ENCODE measurements at places on chromosomes 16 and 17.

- no peak for DNase-seq
Observed at GRCh38 chr16:88588754-88589153, 18.6 kb downstream of the ZC3H18 start.

DNA sequence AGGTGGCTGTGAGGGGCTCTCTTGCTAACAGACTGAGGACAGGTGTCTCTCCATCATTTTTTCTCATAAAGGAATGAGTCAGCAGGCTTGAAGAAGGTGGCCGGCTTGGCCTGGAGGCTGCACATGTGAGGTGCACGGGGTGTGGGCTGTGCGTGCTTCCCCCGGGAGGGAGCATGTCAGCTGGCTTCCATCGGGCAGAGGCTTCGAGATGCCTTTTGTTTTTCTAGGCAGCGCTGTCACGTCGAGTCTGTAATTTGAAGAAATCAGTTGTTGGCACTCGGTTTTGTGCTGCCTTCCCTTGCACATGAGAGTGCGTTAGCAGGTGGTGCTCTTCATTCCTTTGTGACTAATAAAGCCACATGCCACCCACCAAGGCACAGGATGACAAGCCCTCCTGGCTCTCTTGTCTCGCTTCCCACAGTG is 89.7 kb downstream of the NPIPB11 start:
- DNase-seq = peak; percentile 39

DNA sequence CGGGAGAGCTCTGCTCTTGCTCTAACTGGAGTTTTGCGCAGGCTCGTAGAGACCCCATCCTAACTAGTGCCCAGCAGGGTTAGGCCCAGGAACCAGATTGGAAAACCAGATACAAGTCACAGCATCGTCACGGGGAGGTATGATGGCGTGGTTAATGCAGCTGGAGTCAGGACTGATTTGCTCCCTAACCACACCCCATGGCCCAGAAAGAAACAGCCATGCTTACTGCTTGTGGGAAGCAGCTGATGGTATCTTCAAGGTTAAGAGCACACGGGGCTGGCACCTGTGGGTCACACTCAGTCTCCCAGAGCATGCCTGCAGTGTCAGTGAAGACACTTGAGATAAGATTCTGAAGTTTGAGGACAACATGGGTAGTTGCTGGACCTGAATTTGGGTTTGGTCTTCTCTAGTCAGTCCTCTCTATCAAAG is 60.2 kb downstream of the WIPI1 start:
- DNase-seq = no peak

DNA sequence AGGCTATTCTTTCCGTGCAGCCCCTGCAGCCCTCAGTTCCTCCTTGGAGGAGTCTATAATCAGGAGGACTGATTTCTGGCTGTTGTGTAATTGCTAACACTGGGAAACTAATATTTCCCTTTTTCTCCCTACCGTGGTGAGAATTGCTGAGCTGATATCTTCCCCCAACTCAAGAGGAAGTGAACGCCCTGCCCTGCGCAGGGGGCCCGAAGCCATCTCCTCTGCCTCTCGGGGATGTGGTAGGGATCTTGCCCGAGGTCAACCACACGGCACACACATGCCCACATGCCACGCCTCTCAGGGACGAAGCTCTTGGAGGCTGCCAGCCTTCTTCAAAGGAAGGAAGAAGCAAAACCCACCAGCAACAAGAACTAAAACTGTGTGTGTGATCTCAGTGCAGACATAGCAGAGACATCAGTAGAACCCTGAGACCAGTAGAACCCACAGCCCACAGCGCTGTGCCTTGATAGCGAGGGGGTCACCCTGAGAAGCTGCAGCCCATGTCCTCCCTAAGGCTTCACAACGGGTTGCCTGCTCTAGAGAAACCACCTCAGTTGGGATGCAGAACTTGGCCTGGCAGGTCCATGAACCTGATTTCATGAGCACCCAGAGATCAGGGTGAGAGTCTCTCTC is 8.9 kb upstream of the ULK2 start:
- no peak for DNase-seq

DNA sequence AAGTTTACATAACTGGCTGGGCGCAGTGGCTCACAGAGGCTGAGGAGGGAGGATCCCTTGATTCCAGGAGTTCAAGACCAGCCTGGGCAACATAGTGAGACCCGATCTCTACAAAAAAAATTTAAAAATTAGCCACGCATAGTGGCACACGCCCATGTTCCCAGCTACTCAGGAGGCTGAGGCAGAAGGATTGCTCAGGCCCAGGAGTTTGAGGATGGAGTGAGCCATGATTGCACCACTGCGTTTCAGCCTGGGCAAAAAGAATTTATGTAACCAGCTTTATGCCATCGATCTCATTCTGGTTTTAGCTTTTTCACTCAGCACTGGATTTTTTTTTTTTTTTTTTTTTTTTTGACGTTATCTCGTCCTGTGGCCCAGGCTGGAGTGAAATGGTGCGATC is 9.1 kb upstream of the CD300E start:
- DNase-seq = no peak

GRCh38 chr16:48011878-48012658 is 143.7 kb downstream of the ABCC12 start:
- DNase-seq = no peak

DNA sequence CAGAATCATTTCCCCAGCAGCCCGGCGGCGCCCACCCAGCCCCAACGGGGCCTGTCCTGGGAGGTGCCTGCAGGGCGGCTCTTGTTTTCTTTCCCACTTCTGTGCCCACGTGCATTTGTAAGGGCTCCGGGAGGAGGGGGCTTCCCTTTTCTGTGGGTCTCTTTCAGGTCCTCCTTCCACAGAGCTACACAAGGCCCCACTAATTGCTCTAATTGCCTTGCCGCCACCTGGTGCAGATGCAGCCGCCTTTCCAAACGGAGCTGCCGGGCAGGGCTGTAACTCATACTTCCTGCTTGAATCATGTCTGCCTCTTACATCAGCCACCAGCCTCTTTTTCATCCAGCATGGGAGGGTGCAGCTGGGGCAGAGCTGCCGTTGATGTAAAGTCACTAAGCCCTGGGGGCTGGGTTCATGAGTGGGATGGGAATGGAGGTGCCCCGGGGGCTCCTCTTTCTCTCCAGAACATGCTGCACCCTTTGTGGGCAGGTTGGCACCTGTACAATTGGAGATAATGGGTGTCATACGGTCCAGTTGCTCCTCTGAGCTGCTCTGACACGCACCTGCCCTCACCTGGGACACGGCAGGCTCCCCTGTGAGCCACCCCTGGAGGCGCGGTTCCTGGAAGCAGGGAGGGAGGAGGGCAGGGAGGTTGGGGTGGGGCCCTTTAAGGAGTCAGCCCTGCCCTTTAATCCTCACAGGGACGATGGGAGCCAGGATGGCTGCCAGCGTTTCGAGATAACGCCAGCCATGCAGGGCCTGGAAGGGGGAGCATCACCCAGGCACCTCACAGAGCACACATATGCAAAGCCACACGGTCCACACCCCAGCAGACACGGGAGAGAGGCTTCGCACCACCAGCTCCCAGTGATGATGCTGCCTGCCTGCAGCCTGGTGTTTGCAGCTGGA is 41.1 kb upstream of the KLHDC4 start:
- DNase-seq = peak; percentile 94

DNA sequence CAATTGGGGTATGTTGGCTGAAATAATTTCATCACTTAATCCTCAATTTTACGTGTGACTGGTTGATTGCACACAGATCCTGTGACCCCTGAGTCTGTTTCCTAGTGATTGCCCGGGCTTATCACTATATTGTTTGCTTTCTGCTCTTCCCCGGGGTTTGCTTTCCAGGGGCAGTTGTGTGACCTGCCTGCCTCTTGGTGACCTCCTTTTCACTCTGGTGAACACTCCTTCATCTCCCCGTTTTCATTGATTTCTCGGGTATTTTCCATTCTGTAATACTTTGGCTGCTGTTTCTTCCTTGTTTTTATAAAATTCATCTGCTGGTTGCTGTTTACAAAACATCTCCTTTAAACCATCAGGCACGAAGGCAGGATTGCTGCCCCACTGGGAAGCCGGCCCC is 36.0 kb downstream of the NTN1 start:
- DNase-seq = no peak

GRCh38 chr16:87447323-87447722 is 45.5 kb downstream of the ZCCHC14 start:
- DNase-seq = no peak

DNA sequence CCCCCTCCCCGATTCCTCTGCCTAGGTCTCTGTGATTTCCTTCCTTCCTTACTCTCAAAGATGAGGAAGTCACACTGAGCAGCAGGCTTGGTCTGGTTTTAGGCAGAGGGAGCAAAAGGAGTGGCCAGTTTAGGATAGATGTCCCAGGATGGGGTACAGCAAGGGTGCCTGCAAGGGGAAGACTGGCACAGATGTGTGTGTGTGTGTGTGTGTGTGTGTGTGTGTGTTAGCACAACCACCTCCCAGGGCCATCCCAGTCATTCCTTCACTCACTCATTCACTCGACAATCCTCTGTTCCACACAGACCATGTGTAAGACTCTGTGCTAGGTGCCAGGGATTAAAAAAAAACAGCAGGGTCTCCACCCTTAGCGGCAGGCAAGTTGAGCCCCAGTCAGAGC is 35.9 kb downstream of the TMEM132E start:
- peak; percentile 70 for DNase-seq

GRCh38 chr16:4385789-4386450 is 14.3 kb downstream of the VASN start:
- DNase-seq = no peak

- DNase-seq = peak; percentile 70
Observed at GRCh38 chr17:37527249-37527851, 37.7 kb downstream of the DUSP14 start.

DNA sequence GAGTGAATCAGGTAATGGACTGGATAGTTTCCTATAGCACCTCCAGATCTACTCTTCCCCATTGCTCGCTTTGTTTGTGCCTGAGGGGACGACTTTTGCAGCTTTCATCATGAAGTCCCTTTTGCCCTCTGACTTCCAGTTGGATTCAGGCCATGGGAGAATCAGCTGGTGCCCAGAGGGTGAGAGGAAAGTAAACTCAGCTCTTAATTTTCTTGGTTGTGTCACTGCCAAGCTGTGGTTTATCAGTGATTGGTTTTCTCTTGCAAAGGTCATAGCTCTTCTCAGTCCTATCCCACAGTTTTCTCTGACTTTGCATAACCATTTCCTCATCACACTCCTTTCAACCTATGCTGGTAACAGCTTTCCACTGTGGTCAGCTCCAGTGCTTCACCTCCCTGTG is 200.1 kb downstream of the KCNJ2 start:
- no peak for DNase-seq

- DNase-seq = no peak
Observed at GRCh38 chr16:17747081-17747756, 276.5 kb upstream of the XYLT1 start.

- no peak for DNase-seq
Observed at GRCh38 chr17:55661256-55661758, 61.4 kb downstream of the TMEM100 start.

- no peak for DNase-seq
Observed at GRCh38 chr17:42521666-42522262, 14.3 kb upstream of the NAGLU start.

GRCh38 chr16:85512808-85513115 is 100.4 kb upstream of the GSE1 start:
- no peak for DNase-seq

DNA sequence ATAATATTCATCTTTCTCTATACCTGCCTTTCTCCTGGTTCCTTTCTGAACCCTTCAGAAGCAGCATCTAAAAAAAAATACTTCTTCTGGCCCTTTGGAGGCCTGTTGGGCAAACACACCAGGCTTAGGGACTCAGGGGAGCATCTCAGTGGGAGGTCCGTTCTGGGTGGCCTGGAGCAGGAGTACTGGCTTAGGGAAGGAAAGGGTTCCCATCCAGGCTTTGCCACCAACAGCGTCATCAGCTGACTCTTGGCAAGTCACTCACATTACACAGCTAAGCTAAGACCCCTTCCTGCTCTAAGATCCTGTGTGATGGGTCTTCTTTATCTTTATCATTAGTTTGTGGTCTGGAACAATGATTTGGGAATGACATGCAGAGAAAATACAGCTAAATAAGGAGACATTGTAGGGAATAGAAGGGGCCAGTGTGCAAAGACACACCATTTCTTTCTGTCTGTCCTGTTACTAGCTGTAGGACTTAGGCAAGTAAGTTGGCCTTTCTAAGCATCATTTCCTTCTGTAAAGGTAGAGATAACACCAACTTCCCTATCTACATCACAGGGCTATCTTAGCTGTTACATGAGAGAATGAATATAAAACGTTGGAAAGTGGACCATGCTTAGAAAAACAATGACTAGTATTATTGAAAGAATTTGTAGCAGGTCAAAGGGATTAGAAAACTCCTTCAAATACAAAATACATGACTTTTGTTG is 9.9 kb downstream of the PCTP start:
- no peak for DNase-seq

GRCh38 chr17:17073030-17073564 is 30.8 kb downstream of the MPRIP start:
- DNase-seq = no peak

DNA sequence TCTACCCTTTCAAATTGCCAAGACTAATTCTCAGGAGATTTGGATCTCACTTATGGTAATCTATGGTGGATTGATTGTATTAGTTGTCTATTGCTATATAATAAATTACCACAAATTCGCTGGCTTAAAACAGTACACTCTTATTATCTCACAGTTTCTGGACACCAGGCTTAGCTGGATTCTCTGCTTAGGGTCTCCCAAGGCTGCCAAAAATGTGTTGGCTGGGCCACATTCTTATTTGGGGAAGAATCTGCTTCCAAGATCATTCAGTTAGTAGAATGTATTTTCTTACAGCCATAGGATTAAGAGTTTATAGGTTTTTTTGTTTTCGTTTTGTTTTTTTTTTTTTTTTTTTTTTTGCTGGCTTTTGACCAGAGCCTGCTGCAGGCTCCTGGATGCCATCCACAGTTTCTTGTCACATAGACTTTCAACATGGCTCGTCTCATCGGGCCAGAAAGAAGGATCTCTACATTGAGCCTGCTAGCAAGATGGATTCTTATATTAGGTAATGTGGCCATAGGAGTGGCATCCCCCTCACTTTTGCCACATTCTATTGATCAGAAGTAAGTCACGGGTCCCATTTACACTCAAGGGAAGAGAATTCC is 415.3 kb downstream of the KIF2B start:
- DNase-seq = no peak

GRCh38 chr17:29363716-29364115 is 26.4 kb upstream of the TAOK1 start:
- DNase-seq = no peak

GRCh38 chr16:83100679-83101078 is 473.9 kb downstream of the CDH13 start:
- DNase-seq = no peak

- no peak for DNase-seq
Observed at GRCh38 chr17:69555056-69555455, 140.6 kb downstream of the MAP2K6 start.

DNA sequence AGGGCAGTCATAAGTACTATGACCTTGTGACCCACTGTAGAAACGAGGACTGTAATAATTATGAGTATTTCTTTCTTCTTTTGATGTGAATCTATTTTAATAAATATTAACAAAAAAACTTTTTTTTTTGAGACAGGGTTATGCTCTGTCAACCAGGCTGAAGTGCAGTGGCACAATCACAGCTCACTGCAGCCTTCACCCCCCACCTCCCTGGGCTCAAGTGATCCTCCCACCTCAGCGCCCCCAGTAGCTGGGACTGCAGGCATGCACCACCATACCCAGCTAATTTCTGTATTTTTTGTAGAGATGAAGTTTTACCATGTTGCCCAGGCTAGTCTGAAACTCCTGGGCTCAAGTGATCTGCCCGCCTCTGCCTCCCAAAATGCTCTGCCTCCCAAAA is 32.6 kb downstream of the SCPEP1 start:
- no peak for DNase-seq

GRCh38 chr16:15676506-15676905 is 26.5 kb downstream of the NDE1 start:
- DNase-seq = no peak

GRCh38 chr16:70428178-70428998 is 10.5 kb downstream of the ST3GAL2 start:
- DNase-seq = peak; percentile 68
